Psoas muscle (tissue), 8 donors: ENCODE measurements at places on chromosomes 1 and 21. TPM values are rescaled to one million over a fixed set of nuclear protein-coding genes. Genes with fewer than 3 reads are reported as not detected.

GRCh38 chr1:247300491-247301175, 31.0 kb downstream of the ZNF496 start:
- DNase-seq = no peak

DNA sequence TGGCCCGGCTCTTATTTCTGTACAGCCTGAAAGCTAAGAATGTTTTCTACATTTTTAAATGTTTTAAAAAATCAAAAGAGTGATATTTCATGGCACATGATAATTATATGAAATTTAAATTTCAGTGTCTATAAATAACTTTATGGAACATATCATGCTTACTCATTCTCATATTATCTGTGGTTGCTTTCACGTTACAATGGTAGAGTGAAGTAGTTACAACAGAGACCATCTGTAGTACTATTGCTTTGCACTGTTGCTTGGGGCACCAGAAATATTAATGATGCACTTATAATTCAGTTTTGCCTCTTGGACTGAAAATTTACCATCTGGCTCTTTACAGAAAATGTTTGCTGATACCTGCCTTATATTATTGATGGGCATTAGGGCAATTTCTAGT, 481.6 kb downstream of the PLPP3 start:
- DNase-seq = no peak

- no peak for DNase-seq
Observed at GRCh38 chr1:41616563-41616962, 132.1 kb upstream of the EDN2 start.

- DNase-seq = peak; percentile 73
Observed at GRCh38 chr1:202625416-202626360, 84.6 kb downstream of the SYT2 start.

DNA sequence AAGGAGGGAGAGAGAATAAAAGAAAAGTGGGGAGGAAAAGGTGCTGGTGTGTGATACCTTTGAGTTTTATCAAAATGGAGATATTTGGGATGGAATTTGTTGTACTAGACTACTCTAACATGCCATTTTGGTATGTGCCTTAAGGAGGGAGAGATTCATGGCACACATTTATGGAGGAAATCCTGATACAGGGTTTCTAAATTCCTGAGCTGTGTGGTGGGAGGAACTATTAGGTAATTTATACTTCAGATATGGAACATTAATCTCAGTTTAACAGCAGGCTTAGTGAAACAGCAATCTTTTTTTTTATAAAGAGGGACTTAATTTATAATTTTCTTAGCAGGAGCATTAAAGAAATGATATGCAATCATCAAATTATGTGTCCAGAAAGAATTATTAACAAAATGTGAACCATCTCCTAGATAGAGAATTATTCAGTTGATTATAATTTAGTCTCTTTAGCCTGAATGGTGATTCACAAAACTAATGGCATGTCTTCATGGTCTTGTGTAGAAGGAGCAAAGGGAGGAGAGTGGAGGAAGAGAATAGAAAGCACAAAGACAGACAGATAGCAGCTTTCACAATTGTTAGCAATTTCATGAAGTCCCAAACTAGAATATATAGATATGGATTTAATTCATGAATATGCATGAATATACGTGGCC, 301.6 kb downstream of the HLX start:
- DNase-seq = no peak

RGS8 gene
- under 0.01 TPM for polyA plus RNA-seq

DNA sequence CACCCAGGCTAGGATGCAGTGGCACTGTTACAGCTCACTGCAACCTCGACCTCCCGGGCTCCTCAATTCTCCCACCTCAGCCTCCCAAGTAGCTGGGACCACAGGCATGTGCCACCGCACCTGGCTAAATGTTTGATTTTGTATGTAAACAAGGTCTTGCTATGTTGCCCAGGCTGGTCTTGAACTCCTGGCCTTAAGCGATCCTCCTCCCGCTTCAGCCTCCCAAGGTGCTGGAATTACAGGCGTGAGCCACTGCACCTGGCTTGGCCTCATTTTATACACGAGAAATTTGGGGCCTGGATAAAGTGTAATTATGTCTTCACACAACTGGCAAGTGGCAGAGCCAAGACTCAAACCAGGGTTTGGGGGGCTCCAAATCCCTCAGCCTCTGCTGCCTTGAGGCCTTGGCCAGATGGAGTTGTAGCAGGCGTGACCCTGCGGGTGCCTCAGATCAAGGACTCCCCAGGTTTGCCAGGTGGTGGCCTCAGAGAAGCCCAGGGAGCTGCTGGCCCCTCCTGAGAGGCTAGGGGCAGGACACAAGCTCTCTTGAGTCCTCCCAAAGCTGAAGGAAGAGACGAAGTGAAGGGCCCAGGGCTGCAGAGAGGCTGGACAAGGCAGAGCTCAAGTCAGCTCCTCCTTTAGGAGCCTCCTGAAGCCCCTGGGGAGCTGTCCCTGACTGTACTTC, 61.7 kb downstream of the MDM4 start:
- no peak for DNase-seq

GRCh38 chr1:241985787-241986186, 13.1 kb downstream of the MAP1LC3C start:
- no peak for DNase-seq

- DNase-seq = no peak
Observed at GRCh38 chr1:231969076-231969475, 342.5 kb downstream of the DISC1 start.

DNA sequence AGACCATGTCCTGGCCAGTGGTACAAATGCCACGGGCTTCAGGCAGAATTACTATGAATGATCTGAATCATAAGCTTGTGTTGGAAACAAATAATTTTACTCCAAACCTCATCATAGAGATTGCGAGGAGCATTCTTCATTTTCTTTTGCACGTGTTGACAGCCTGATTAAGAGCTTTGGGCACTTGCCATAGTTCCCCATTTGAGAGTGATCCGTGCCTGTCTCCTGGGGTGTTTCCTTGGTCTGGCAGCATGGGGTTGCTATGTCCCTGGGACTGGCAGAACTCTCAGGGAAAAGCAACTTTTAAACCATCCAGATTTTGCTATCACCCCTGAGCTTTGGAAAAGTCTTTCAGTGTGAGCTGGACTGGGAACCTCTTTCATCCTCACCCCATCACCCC, 54.3 kb upstream of the KCNJ6 start:
- DNase-seq = no peak

DNA sequence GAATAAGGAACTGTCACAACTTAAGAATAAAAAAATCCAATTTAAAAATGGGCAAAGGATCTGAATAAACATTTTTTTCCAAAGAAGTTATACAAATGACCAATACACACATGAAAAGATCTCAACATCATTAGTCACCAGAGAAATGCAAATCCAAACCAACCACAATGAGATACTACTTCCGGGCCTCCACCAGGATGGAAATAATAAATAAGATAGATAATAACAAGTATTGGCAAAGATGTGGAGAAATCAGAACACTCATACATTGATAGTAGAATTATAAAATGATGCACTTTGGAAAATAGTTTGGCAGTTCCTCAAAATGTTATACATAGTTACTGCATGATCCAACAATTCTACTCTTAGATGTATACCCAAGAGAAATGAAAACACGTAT, 18.7 kb downstream of the ZSWIM5 start:
- DNase-seq = no peak

CSMD2 gene
- 0.07 TPM for polyA plus RNA-seq

SFN gene
- polyA plus RNA-seq = 0.35 TPM

DNA sequence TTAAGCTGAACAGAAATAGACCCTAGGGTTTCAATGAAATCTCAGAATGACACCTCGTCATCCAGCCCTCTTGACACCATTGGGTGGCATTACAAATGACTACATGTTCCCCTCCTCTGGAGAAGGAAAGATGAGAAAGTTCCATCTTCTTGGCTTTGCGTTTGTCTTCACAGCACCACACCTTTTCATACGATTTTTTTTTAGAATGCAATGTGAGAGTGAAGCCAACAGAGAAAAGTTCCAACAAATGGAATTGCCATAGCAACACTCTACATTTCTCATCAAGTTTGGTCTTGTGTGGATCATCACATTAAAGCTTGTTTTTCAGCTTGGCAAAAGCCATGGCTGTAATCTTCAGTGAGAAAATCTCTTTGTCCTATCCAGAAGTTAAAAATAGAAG, 183.4 kb upstream of the SNX7 start:
- DNase-seq = no peak

LCE1B gene
- polyA plus RNA-seq = not detected

DNA sequence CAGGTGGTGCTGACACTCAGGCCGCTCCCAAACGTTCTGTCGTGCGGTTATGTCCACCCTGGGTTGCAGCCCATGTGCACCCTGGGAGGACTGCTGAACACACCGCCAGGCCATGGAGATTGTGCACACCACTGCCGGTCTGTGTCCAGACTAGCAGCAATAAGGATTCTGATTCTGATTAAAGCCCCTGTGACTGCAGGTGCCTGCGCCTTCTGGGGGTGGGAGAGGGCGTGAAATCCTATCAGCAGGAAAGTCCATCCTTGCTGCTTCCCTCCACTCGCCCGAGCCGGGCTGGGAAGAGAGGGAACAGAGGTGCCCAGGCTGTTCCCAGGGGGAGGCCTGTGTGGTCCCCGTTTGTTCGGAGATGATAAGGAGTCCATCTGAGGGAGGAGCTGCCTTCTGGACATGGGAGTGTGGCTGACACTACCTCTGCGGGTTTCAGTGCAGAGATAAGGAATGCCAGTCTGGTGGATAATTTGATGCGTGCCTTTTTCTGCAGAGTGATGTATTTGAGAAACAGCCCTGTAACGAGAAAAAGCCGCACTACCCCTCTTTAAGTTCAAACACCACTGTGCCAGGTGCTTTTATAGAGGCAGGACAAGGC, 41.2 kb downstream of the BACE2 start:
- no peak for DNase-seq

GPR153 gene
- 0.49 TPM for polyA plus RNA-seq

- no peak for DNase-seq
Observed at GRCh38 chr1:17287130-17287776, 20.7 kb upstream of the PADI4 start.

UBXN11 gene
- polyA plus RNA-seq = 6.8 TPM

- DNase-seq = no peak
Observed at GRCh38 chr21:36347278-36347961, 27.4 kb downstream of the MORC3 start.

GRCh38 chr1:89484092-89485038, 40.3 kb upstream of the LRRC8B start:
- no peak for DNase-seq

DNA sequence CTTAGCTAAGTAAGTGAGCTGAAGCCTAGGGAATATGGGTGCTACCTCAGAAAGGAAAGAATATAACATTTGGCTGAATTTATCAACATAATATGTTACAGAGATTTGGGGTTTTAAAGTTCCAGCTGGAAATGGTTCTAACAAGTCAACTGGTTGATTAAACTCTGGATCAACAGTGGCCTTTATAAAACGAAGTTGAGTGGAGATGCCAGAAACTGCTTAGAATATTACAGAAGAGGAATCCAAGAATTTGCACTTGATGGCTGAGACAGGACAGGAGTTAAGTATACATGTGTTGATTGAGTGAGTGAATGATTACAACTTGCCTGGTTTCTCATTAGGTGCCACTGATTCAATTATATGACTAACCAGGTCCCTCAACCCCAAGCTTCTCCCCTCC, 7.4 kb upstream of the ZBTB17 start:
- no peak for DNase-seq
